ENCODE measurements at places on chromosomes 2 and 18. TPM values are rescaled to one million over a fixed set of nuclear protein-coding genes. Genes with fewer than 3 reads are reported as not detected.

The LRRTM4 gene
- 8.5 TPM for total RNA-seq

The ACMSD gene
- total RNA-seq = not detected

DNA sequence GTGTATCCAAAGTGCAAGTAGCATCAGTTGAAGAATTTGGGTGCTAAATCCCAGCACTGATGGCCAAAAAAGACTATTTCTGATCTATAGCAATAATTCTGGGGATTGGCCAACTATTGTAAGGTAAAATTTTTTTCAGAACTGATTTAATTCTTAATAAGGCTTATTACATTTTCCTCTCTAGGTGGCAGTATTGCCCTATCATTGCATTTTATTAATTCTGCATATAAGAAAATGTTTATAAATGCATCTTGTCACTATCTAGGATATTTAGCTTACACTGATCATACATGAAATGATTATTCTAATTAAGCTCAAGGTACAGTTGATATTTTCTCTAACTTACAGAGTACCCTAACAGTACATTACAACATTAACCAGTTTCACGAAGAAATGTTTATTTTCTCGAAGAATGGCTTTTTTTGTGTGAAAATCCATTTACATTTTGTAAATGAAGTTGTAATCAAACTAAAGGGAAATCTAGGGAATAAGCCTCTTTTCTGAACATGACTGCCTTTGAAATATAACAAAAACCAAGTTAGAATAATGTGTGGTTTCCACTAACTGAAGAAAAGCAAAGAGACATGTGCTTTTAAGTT lies 11.0 kb downstream of the TTN start:
- DNase-seq = no peak
- peaks cover 11% of the 10 kb centered on the region for H3K4me1 ChIP-seq
- peak overlapping the region; percentile 16 for H3K27ac ChIP-seq
- peaks cover 9% of the 10 kb centered on the region for H3K36me3 ChIP-seq
- no peak overlapping the region for H3K4me3 ChIP-seq

GRCh38 chr2:37622450-37623100 lies 48.9 kb downstream of the CDC42EP3 start:
- H3K4me3 ChIP-seq = no peak overlapping the region
- no peak overlapping the region for H3K27ac ChIP-seq
- no peaks in the 10 kb centered on the region for H3K4me1 ChIP-seq
- no peaks in the 10 kb centered on the region for H3K36me3 ChIP-seq

GRCh38 chr2:41948397-41948763 lies 99.4 kb upstream of the PKDCC start:
- H3K4me3 ChIP-seq = peak overlapping the region; percentile 34
- H3K36me3 ChIP-seq = no peaks in the 10 kb centered on the region
- peaks cover 58% of the 10 kb centered on the region for H3K4me1 ChIP-seq

GRCh38 chr2:9703085-9703678 lies 72.4 kb upstream of the YWHAQ start:
- H3K4me3 ChIP-seq = no peak overlapping the region
- no peak overlapping the region for H3K27ac ChIP-seq

DNA sequence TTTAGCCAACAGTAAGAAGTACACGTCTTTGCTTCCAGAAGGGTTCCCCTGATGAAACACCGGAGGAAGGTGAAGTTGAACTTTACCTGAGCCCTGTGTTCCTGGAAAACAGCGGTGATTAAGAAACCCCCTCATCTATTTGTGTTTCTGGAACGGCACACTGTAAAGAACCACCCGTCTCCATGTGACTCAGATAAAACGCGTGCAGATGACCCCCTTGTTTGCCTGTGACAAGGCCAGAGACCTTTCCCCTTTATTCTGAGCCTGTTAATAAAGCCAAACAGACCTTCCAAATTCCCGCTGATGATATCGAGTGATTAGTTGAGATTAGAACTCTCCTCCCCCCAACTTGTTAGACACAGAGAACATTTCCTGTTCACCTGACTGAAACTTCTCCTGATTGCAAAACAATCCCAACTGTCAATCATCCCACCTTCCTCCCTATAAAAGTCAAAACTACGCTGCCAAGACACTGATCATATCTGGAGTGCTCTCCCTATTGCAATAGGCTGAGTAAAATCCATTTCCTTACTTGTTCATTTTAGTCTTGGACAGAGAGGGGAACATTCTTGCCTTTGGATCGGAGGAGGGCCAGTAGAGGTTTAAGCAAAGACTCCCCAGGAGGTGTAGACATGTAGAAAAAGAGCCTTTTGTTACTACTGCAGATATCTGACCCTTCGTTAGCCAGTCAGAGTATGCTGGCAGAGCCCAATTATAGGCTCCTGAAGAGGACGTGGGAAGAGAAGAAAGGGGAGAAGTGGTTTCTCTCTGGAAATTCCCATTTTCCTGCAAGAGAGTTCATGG lies 914 bp upstream of the IWS1 start:
- DNase-seq = no peak
- H3K4me3 ChIP-seq = peak overlapping the region; percentile 98
- H3K27ac ChIP-seq = peak overlapping the region; percentile 93
- H3K27me3 ChIP-seq = peaks cover 7% of the 10 kb centered on the region
- peaks cover 22% of the 10 kb centered on the region for H3K4me1 ChIP-seq

DNA sequence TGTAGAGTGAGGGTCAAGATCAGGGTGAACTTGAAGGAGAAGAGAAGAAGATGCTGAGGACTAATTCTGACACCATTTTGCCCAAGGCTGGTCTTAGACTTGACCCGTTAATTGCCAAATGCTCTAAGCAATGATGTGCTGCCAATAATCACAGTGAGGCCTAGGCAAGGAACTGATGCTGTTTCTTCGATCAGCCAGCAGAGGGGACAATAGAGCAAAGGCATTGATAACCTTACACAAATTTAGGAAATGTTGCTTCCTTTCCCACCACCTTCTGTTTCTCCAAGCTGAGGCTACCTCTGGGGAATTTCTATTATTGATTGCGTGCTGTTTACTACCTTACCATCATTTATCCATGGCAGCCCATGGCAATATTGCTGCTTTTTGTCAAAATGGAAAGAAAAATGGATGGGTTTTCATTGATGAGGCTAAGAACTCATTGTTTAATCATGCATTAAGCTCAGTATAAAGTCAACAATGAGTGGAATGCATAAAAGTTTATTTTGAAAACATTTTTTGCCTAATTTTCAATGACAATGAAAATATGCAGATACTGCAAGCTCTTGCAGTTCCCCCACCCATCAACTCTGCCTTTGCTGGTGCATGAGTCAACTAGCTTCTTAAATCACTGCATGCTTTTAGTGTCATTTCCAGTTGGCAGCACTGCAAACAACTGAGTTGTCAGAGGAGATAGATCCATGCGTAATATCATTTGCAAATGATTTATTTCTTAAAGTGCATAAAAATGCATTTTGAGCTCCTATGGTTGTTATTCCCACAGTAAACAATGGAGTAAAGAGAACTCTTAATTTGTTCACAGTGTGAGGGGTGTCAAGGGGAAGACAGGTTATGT lies 116.4 kb upstream of the NYAP2 start:
- DNase-seq = peak; percentile 22
- H3K4me3 ChIP-seq = no peak overlapping the region
- no peaks in the 10 kb centered on the region for H3K27me3 ChIP-seq
- no peak overlapping the region for H3K27ac ChIP-seq
- H3K36me3 ChIP-seq = no peaks in the 10 kb centered on the region
- H3K4me1 ChIP-seq = peaks cover 10% of the 10 kb centered on the region

DNA sequence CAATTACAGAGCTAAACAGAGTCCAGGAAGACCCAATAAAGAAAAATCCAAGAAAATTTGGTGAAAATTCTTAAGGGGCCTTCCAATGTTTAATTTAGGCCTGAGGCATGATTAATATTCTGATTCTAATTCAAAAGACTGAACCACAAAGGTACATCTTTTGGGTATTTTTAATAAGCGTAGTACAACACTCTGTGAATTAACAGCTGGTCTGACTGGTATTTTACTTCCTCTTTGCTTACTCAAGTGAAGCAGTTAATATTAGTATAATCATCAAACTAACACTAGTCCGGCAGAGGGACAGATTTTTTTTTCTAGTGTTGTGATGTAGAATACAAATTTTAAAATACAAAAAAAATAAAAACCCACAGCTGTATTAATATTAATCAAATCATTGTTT lies 652.9 kb downstream of the NR4A2 start:
- H3K4me3 ChIP-seq = no peak overlapping the region
- DNase-seq = no peak
- no peak overlapping the region for H3K27ac ChIP-seq
- no peaks in the 10 kb centered on the region for H3K4me1 ChIP-seq

- H3K4me1 ChIP-seq = peaks cover 5% of the 10 kb centered on the region
- H3K4me3 ChIP-seq = no peak overlapping the region
- no peak for DNase-seq
- H3K27ac ChIP-seq = no peak overlapping the region
- H3K27me3 ChIP-seq = no peaks in the 10 kb centered on the region
Measured at GRCh38 chr18:24877546-24877945, 417.1 kb downstream of the HRH4 start.

DNA sequence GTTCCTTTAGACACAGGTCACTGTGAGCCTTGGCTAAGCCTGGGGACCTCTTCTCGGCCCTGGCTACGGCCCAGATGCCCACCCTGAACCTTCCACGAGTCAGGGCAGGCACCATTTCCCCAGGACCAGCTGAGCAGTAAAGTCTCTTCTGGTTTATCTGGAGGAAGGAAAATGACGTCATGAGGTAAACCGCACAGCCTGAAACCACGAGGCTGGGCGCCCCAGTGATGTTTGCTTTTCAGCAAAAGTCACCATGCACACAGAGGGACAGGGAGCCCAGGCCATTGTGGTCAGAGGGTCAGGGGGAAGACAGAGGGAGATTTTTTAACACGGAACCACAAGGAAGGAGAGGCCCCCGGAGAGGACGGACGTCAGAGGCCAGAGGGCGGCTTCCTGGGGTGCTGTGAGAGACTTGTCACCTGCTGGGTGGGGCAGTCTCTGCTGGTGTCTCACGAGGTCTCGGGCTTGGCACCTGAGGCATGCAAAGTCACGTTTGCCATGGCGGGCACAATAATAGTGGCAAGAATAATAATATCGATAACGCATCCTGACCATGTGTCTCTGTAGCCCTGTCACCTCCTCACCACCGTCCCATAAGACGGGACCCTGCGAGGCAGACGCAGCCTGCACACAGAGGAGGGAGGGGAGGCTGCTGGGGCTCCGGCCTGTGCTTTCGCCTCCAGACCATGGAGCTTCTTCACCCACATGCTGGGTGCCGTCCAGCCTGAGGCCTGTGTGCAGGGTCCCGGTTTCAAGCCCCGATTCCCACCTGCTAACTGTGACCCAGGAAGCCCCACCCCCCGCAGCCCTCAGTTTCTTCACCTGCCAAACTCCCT lies 33.2 kb upstream of the FOSL2 start:
- no peak overlapping the region for H3K27ac ChIP-seq
- peaks cover 6% of the 10 kb centered on the region for H3K27me3 ChIP-seq
- H3K4me1 ChIP-seq = peaks cover 17% of the 10 kb centered on the region
- no peak for DNase-seq

GRCh38 chr2:85034158-85034557 lies 63.2 kb downstream of the KCMF1 start:
- H3K27ac ChIP-seq = peak overlapping the region; percentile 18
- H3K4me3 ChIP-seq = no peak overlapping the region
- peaks cover 7% of the 10 kb centered on the region for H3K4me1 ChIP-seq
- peaks cover 36% of the 10 kb centered on the region for H3K36me3 ChIP-seq

- H3K27ac ChIP-seq = no peak overlapping the region
- no peak overlapping the region for H3K4me3 ChIP-seq
- no peak for DNase-seq
- H3K36me3 ChIP-seq = peaks cover 9% of the 10 kb centered on the region
Measured at GRCh38 chr2:150169237-150169629, 318.2 kb downstream of the RND3 start.

- no peaks in the 10 kb centered on the region for H3K4me1 ChIP-seq
- DNase-seq = no peak
- H3K27ac ChIP-seq = no peak overlapping the region
- peaks cover 11% of the 10 kb centered on the region for H3K27me3 ChIP-seq
- no peak overlapping the region for H3K4me3 ChIP-seq
Measured at GRCh38 chr2:191018048-191018447, 4.1 kb upstream of the STAT1 start.

GRCh38 chr2:24568551-24568950 lies 77.5 kb downstream of the NCOA1 start:
- no peak for DNase-seq
- no peak overlapping the region for H3K4me3 ChIP-seq
- no peak overlapping the region for H3K27ac ChIP-seq

DNA sequence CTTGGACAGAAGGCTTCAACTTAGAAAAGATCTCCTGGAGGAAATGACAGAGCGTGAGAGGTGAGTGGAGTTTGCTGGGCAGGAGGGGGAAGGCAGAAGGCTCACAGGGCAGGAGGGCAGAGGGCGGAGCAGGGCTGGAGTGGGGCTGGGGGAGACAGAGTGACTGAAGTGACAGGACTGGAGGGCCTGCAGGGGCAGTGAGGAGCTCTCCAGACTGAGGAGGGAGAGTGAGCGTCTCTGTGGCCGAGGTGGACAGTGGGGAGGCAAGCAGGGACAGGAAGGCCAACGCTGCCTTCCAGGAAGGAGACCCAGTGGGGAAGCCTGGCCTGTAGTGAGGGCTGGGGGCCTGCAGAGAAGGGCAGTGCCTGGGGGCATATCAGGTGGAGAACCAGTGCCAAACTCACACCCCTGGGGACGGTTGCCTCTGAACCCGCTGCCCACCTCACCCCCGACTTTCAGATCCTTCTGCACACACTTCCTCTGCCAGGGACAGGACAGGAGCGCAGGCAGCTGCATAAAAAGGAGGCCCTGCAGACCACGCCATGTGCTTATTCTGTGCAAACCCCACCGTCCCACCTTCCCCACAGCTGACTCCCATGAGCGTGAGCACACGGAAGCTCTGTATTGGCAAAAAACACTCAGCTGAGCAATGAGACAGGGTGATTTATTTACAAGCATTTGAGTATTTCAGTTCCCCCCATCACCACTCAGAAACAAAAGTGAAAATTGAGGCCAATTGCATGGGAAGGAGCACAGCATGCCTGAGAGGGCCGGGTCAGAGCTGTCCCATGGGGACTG lies 244.3 kb downstream of the FAM210A start:
- peaks cover 11% of the 10 kb centered on the region for H3K36me3 ChIP-seq
- DNase-seq = no peak
- H3K27ac ChIP-seq = peak overlapping the region; percentile 3
- peaks cover 14% of the 10 kb centered on the region for H3K4me1 ChIP-seq

DNA sequence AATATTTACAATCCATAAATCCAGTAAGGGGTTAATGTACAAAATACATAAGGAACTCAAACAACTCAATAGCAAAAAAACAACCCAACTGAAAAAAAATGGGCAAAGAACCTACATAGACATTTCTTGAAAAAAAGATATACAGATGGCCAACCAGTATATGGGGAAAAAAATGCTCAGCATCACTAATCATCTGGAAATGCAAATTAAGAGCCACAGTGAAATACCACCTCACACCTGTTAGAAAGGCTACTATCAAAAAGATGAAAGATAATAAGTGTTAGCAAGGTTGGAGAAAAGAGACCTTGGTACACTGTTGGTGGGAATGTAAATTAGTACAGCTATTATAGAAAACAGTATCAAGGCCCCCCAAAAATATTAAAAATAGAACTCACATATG lies 14.6 kb downstream of the AP1S3 start:
- no peaks in the 10 kb centered on the region for H3K27me3 ChIP-seq
- peaks cover 21% of the 10 kb centered on the region for H3K4me1 ChIP-seq
- H3K36me3 ChIP-seq = no peaks in the 10 kb centered on the region
- no peak overlapping the region for H3K4me3 ChIP-seq
- DNase-seq = no peak
- no peak overlapping the region for H3K27ac ChIP-seq
